Left renal pelvis (tissue), 4 donors: ENCODE measurements at places on chromosomes 1 and 21.

DNA sequence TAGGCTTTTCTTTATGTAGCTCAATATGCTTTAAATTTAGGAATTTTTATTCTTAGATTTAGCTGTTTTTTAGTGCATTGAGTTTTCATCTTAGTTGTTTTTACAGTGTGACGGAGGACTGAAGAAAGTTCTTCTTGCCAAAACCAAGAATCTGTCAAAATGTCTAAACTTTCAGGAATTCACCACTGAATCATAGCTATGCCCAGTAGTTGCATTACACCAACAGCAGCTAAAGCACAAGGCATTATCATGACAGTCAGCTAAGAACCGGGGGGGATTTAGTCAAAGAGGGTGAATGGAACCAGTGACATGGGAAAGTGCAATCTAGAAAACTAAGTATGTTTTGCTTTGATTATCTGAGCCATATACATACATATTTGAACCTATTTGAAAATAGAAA is 6.5 kb upstream of the C1orf146 start:
- DNase-seq, result no peak

DNA sequence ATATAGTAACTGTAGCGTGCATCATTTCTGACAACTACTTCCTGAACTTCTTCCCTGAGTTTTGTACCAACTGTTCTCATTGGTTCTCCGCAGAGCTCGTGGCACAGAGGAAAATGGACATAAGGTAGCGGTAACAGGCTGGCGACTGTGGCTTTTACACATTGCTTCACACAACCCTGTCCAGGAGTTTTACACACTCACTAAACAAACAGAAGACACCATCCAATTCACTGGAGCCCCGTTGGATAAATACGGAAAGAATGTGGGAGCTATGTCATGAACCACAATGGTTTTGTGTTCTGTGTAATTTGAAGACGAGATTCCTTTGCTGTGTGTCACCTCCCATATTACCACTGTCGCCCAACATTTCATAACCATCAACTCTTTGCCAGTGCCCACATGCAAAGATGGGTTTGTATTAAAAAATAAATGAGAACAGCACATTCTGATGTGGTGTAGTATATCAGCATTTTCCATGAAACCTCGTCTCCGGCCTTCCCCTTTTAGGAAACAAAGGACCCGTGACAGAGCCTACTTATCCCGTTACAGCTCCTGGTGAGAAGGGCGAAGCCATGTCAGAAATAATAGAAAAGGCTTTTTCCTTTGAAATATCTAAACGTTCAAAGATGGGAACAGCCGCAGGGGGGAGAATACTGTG is 47.4 kb upstream of the ENAH start:
- no peak for DNase-seq

DNA sequence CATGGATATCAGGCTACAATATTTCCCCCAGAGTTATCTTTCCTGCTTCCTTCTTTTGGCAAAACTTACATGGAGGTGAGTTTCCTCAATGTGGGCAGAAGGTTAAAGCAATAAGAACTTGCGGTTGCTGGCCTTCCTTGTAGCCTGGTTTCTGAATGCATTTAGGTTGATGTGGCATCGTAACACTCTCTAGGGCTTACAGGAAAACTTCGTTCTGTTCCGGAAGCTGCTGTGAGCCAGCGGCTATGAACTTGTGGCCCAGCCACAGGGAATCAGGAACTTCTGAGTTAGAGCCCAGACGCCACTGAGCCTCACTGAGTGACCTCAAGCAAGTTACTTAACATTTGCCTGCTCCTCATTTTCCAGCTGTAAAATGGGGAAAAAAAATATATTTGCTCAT is 623.4 kb upstream of the ADAMTS5 start:
- no peak for DNase-seq

DNA sequence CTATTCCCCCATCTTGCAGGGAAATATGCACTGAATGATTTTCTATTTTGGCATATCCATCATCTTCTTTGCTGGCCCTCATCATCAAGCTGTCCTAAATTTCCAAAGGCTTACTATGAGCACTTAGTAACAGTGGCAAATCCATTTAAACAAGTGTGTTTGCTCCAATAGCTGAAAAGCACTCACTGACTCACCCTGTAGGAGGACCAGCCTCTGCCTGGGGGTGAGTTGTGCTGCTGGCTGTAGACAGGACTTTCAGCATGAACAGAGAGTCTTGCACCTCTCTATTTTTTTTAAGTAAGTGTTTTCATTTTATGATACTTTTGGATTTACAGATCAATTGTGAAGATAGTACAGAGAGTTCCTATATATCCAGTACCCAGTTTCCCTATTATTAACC is 97.3 kb downstream of the SLC35F3 start:
- DNase-seq, result no peak

GRCh38 chr1:67576474-67576873 is 108.5 kb upstream of the GADD45A start:
- DNase-seq, result no peak

- no peak for DNase-seq
Observed at GRCh38 chr1:83959824-83960498, 39.0 kb downstream of the TTLL7 start.

- no peak for DNase-seq
Observed at GRCh38 chr1:232340446-232340845, 289.5 kb downstream of the SIPA1L2 start.

GRCh38 chr1:35656148-35656862 is 15.0 kb upstream of the PSMB2 start:
- DNase-seq, result no peak

- no peak for DNase-seq
Observed at GRCh38 chr1:166933633-166934032, 41.7 kb downstream of the ILDR2 start.

- DNase-seq, result no peak
Observed at GRCh38 chr1:6743189-6744101, 41.8 kb upstream of the CAMTA1 start.

DNA sequence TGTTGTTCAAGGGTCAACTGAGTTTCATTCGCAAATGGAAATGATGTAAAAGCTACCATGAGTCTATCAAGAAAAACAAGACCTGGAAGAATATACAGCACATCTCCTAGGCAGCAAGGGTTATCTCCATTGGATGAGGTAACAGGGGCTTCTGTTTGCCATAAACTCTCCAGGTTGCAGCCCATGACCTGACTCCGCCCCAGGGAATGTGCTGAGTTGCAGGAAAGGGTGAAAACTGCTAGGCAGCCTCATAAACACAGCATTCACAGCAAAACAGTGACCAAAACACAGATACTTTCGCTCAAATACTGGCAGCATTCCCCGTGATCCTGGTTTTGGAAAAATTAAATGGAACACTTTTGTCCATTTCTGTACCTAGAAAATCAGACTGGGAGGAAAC is 20.2 kb upstream of the ACTA1 start:
- no peak for DNase-seq

DNA sequence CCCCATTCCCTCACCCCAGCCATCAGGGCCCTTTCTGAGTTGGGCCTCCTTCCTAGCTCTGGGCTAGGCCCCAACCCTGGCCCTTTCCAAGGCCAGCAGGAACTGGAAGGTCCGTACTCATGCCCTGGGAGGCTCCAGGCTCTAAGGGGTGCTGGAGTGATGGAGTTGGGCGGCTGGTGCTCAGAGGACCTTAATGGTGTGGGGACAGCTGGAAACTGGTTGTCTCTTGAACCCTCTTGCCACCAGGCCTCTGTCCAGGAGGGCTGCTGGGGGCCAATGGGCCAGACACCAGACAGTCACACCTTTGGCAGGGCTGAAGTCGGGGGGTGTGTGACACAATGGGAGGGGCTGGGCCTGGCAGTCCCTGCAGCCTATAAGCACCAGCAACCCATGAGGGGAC is 9.2 kb upstream of the PADI1 start:
- no peak for DNase-seq

- no peak for DNase-seq
Observed at GRCh38 chr1:146019231-146020057, 2.1 kb downstream of the HJV start.

DNA sequence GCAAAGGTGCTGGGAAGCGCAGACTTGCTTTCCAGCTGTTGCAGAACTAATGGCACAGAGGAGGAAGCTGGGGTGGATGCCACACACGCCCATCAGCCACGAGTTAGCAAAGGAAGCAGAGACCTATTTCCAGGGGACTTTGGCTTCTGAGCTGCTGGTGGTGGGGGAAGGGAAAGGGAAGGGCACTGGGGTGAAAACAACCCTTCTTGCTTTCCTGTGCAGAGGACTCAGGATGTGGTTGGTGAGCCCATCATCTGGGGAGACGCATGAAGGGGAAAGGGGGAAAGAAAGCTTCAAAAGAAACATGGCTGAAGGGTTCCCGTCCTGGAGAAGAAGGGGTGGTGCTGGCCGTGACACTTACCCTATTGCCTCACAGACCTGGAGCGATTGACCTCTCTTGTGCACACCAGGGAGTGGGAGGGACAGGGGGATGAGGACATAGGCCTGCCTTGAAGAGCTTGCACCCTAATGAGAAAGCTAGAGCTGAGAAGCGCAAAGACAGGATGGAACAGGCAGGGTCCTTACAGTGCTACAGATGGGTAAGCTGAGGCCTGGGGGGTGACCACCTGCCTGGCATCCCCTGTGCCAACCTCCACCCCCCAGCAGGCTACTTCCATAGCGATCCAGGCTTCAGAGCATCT is 140.8 kb upstream of the RAB4A start:
- no peak for DNase-seq

- DNase-seq, result no peak
Observed at GRCh38 chr1:22575532-22576149, 12.4 kb downstream of the EPHA8 start.

DNA sequence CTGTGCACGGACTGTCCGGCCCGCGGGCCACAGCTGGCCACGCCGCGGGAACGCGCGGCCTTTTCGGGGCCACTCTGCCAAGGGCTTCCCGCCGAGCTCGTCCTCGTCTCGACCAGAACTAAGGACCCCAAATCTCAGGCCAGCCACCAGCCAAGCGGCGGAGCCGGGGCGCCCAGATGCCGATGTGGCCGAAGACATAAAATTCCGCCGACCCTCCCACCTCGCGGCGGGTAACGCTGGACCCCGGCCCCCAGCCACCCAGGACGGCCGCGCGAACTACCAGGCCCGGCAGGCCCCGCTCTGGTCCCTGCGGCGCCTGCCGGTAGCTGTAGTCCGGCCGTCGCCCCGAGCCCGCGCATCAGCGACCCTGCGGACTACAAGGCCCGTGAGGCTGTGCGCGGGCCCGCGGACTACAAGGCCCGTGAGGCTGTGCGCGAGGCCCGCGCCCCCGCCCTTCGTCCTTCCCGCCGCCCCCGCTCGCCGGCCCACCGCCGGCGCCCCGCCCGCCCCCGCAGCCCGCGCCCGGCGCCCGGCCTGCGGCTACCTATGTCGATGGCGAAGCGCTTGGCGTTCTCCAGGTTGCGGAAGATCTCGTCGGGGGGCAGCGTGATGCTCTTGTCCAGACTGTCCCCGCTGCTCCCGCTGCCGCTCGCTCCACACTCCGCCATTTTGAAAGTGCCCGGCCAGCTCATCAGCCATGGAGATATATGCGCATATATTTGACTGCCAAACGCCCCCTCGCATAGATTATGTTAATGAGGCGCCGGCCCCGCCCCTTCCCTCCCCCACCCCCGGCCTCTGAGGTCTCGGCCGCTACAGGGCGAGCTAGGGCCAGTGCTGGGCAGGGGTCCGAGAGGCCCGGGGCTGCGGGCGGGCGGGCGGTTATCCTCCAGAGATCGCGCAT is at the start of gene PANK4:
Gene PANK4, minus strand, starts transcription at position 677 of the 904 bp plus-strand sequence. Its CDS starts 9 bp downstream, at position 668.
- DNase-seq, result peak; percentile 87

GRCh38 chr1:110873856-110874255 is 908 bp downstream of the CD53 start:
- DNase-seq, result no peak

DNA sequence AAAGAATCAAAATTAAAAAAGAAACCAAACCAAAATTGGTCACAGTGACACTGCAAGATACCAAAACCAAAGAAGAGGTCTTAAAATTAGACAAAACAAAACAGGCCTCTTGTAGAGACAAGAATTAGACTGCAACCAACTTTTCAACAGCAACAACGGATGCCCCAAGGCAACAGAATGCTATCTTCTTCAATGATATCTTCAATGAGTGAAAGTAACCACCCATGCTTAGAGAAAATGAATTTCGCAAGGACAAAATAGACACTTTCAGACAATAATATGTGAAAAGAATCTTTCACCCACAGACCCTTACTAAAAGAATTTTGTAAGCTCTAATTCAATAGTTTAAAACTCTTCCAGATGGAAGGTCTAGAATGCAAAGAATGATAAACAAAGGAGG is 41.7 kb downstream of the USP48 start:
- no peak for DNase-seq

GRCh38 chr21:31443736-31444521 is 99.9 kb upstream of the TIAM1 start:
- DNase-seq, result no peak

GRCh38 chr1:26994020-26994786 is 711 bp downstream of the TRNP1 start:
- no peak for DNase-seq

- no peak for DNase-seq
Observed at GRCh38 chr1:61591351-61591750, 133.6 kb downstream of the TM2D1 start.

DNA sequence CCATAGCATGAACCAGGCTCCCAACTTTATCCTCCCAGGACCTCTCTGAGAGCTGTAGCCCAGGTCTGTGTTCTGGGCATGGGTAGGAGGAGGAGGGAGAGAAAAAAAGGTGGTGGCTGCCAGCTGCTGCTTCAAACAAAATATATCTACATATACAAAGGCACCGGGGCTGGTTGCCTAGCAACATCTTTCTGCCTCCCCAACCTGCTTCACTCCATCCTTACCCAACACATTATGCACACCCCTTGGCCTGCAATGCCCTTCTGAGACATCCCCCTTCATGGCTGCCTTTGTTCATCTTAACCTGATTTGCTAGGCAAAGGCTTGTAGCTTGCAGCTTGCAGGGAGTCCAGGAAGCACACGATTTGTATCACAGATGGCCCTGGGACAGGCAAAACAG is 27.2 kb upstream of the ATP1A1 start:
- DNase-seq, result no peak

DNA sequence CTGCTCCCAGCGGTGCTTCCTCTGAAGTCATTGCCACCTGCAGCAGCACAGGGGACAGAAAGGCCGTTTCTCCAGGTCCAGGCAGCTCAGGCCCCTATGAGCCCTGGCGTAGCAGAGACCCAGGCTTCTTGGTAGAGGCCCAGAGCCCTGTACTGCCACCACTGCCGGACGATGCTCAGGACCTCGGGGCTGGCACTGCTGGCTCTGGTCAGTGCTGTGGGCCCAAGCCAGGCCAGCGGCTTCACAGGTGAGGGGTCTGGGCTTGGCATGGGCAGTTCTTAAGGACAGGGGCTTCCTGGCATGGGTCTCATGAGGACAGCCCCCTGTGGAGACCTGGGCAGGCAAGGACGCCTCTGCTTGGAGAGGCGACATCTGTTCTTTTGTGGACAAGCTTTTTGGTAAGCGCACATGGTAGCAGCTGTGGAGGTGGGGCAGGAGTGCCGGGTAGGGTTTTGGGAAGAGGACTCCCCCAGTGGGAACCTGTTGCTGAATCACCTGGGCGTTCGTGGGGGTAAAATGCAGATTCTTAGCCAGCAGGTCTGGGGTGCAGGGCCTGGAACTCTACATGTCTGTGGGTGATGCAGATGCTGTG is at the start of gene UMODL1:
Gene UMODL1, plus strand, starts transcription at position 172 of the 592 bp plus-strand sequence. Its CDS starts 0 bp downstream, at position 172.
- no peak for DNase-seq

DNA sequence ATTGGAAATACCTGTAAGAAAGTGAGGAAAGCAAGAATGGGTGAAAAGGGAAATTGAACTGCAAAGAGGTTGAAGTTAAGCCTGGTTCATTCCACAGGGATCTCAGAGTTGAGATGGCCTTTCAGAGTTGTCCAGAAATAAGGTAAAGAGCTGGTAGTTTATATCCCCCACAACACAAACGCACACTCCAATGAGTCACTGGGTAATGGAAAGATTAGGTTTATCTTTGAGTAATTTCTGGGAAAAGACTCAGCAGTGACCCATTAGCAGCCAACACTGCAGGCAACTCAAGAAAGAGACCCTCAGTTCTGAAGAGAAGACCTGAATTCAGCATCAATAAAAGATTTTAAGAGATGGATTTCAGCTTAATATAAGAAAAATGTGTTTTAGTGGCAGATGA is 485.5 kb downstream of the PTPRC start:
- no peak for DNase-seq
